ENCODE measurements at places on chromosomes 5 and 9.

- no peak for DNase-seq
Observed at GRCh38 chr5:38237681-38238080, 20.7 kb upstream of the EGFLAM start.

GRCh38 chr5:1497795-1498622 is 25.8 kb downstream of the LPCAT1 start:
- no peak for DNase-seq

GRCh38 chr5:97037819-97038218 is 101.9 kb downstream of the LNPEP start:
- no peak for DNase-seq

DNA sequence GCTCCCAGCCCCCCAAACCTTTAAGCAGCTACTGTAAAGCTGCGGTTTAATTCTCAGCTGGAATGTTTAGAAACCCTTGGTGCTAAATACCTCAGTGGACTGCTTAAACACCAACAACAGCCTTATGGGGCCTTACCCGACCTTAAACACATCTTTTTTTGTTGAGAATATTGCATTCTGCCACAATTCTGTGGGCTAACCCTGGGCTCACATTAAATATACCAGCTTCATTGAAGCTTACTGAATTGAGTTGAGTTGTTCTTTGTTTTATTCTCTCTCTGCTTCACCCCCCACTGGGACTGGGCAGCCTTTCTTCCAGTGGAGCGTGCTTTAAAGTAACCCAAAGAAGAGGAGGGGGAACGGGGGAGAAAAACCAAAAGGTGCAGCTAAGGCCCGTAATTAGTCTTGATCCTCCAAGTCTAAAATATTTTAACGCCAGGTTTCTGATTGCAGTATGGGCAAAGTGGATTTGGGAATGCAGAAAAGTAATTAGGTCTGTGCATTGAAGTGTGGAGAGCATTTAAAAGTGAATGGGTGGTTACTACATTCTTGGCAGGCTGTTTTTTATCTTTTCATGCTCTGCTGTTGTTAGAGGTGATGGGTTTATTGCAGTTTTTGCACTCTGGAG is 281.2 kb downstream of the NR2F1-AS1 start:
- DNase-seq, result no peak

- no peak for DNase-seq
Observed at GRCh38 chr5:143759396-143760130, 52.4 kb upstream of the HMHB1 start.
